ENCODE measurements at places on chromosomes 3 and 15.

- DNase-seq: no peak
These were observed 68.2 kb downstream of the NBEAL2 start for GRCh38 chr3:47047673-47048072.

GRCh38 chr3:101036213-101036618 is 43.0 kb upstream of the ABI3BP start:
- no peak for DNase-seq

DNA sequence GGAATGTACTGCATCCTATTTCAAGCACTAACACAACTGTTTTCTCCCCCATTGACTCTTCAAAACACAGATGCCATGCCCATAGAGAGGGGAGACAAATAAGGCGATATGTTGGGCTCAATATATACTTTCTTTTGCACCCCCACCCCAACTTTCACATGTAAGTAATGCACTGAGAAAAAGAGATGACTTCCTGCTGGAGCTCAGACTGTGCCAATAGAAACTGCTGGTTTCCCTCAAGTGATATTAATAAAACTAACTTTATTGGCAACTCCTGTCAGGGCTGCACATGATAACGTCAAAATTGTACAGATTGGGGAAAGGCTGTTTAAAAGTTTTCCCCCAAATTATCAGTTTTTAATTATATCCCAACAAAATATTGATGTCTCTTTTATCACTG is 163.0 kb downstream of the TNIK start:
- DNase-seq: no peak

- no peak for DNase-seq
These were observed 82.0 kb downstream of the BOC start for GRCh38 chr3:113293348-113293747.

- no peak for DNase-seq
These were observed 86.6 kb downstream of the EDEM1 start for GRCh38 chr3:5274091-5274490.

DNA sequence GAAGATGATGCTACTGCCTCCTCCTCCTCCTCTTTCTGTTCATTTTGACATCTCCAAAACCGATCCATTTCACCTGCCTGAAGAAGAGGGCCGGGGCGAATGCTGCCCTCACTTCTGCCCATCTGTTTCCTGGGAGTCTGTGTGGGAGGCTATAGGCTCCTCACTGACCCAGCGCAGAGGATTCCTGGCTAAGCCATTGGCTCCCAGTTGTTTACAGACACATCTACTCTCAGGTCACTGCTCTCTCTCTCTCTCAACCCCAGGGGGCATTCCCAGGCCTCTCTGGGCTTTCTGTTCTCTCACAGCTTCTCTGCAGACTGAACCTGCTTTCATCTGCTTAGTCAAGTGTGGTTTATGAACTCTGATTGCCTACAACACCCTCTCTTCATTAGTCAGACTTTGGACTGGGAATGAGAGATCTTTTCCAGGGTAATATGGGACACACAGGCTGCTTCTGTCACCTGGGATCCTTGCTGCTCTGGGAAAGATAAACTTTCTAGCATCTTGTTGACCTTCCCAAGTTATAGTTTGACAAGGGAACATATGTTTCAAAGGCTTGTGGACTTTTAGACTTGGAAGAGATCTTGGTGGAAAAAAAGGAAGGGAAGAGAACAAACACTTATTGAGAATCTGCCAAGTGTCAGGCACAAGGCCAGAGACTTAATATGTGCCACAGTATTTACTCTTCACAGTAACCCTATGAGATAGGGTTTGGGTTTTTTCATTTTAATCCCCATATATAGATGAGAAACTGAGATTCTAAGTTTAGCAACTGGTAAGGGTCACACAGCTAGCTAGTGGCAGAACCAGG is 30.2 kb upstream of the USP3 start:
- no peak for DNase-seq

DNA sequence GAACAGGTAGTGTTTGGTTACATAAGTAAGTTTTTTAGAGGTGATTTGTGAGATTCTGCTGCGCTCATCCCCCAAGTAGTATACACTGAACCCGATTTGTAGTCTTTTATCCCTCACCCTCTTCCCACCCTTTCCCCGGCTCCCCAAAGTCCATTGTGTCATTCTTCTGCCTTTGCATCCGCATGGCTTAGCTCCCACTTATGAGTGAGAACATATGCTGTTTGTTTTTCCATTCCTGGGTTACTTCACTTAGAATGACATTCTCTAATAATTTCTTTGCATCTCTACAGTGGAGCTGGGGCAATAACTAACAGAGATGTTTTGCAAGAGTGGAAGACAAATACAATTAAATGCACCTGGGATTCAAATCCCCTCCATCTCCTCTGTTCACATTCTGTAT is 93.2 kb downstream of the TP63 start:
- DNase-seq: no peak

DNA sequence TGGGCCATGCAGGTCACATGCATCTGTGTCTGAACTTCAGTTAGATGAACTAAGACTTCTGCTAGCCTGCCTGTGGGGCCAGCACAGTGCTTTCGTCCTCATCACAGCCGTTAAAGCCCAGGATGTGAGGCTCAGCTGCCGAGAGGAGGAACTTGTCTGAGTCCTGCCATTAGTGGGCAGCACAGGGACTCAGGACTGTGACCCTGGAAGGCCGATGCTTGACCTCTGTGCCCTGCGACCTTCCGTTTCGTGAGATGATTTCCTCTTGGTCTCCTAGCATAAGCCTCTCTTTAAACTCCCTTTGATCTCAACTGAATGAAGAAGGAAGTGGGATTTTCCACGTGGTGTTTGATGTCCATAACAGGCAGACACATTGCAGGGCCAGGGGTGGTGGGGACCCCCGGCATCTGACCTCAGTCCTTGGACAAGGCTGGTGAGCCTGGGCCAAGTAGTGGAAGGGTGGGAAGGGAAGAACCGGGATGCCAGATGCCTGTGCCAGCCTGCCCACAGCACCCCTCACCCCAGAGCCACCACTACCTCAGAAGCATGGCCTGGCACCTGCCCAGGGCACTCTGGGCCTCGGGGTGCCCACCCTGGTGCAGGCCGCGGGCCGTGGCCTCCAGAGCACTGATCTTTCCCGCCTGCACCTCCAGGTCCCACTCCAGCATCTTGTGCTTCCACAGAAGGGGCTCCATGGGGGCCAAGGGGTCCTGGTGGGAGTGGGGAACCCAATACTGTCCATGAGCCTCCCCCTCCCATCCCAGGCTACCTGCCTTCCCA is 21.6 kb downstream of the PLA2G4B start:
- DNase-seq: no peak

DNA sequence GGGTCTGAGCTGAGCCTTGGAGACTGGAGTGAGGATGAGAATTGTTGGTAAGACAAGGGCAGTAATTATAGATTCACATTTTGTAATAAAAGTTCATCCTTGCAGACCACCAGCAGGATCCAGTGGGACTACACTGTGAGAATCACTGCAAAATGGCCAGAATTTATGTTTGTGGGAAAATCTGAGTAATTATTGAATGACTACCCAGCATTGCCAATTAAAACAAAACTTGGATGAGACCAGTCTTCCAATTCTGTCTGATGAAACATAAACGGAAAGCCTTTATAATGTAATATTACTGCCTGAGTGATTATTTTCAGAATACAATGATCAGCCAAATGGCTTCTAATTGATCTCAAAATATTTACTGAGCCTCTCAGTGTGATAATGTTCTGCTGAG is 323.3 kb upstream of the C2CD4B start:
- no peak for DNase-seq

DNA sequence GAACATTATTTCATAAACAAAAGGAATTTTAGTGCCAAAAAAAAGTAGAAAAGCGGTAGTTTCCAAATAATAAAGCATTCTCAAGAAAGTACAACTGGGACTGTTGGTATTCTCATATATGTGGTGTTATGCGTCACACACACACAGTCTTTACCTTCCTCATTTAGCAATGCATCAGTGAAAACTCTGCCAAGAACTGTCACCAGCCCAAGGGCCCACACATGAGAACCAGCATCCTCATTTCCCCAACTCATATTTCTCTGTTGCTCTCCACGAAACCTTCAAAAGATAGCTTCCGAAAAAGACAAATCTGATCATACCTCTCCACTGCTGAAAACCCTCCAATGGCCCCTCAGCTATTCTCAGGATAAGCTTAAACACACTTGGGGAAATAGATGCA is 150.7 kb downstream of the CADPS start:
- no peak for DNase-seq

DNA sequence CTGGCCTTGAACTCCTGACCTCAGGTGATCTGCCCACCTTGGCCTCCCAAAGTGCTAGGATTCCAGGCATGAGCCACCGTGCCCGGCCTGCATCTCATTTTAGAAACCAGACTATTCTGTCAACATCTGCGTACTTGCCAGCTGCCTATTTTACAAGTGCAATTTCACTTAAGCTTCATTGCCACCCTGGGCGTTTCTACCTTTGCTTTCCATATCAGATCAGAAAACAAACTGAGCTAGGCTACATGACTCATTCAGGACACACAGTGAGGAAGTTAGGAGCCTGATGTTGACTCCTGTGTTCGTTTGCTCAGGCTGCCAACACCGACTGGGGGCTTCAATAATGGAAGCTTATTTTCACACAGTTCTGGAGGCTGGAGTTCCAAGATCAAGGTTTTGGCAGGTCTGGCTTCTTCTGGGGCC is 42.3 kb upstream of the KLHL25 start:
- no peak for DNase-seq

GRCh38 chr15:55954862-55955605 is 38.4 kb downstream of the NEDD4 start:
- no peak for DNase-seq

GRCh38 chr15:77964193-77964592 is 113.3 kb downstream of the TBC1D2B start:
- DNase-seq: no peak

DNA sequence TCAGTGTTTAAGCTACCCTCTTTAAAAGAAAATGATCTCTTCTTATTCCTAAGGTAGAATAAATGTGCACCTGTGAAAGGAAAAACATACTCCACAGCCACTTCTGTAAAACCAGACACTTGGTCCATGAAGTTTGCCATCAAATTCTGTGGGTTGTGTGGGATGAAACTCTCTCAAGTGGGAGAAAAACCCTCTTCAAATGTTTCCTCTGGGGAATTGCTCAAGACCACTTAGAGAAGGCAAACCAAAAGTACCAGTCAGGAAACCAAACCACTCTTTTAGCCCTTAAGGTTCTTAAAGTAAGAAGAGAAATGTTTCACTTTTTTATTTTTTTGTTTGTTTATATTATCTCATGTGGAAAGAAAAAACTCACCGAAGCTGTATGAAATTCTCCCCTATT is 1.2 kb downstream of the COL8A1 start:
- no peak for DNase-seq

- no peak for DNase-seq
These were observed 1.4 kb downstream of the SLTM start for GRCh38 chr15:58931987-58932588.

DNA sequence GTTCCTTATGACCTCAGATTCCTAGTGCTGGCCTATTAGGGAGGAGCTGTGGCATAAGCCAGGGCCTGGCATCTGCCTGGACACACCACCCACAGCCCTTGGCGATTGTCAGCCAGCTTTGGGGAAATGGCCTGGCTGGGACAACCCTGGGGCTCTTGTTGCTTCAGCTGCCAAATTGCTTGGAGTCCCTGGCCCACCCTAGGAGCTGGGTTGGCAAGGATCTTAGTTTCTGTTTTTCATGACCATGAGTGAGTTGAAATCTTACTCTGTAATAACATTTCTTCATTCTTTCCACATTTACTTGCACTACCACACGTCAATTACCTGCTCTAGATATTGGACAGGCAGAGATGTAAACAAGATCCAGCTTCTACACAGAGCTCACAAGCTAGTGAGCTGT is 1.9 kb upstream of the MYZAP start:
- DNase-seq: no peak

GRCh38 chr3:72615776-72616175 is 232.5 kb downstream of the SHQ1 start:
- DNase-seq: no peak

GRCh38 chr15:82091636-82092140 is 45.9 kb upstream of the MEX3B start:
- no peak for DNase-seq

GRCh38 chr3:186354100-186354499 is 7.9 kb downstream of the DGKG start:
- no peak for DNase-seq

- no peak for DNase-seq
These were observed 130.9 kb downstream of the LRRK1 start for GRCh38 chr15:101049856-101050622.

DNA sequence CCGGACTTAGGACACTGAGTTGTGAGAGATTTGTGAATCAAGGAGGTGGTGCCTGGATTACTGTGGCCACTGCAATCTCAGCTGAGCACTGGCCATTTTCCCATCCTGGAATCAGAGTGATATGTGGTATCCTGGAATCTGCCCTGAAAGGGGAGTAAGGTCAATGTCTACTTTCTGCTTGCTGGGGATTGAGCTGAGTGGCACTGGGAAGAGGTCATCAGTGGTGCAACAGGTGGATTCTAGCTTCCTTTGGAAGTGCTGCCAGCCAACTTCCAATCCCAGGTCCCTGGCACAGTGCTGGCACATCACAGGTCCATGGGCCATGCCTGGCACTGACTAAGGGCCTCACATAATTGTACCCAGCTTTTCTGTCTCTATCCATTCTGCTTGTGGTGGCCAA is 20.6 kb upstream of the TSEN2 start:
- no peak for DNase-seq

DNA sequence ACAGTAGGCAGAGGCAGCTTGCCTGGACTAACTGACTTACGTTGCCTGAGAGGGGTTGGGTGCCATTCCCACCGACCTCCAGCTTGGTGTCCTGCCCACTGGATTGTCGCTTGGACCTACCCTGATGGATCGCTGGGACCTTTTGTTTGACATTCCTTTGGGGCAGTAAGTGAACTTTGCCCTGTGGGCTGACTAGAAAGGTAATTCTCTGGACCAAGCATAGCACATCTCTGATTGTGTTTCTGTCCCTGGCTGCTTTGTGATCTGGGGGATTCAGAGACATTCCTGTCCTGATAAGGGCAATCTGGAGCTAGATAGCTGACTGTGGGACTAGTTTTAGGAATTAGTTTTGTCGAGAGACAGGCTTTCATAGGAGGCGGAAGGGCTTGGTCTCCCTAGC is 19.5 kb upstream of the IFT57 start:
- DNase-seq: no peak

- no peak for DNase-seq
These were observed 1035.1 kb upstream of the NR2F2 start for GRCh38 chr15:95295363-95295762.

DNA sequence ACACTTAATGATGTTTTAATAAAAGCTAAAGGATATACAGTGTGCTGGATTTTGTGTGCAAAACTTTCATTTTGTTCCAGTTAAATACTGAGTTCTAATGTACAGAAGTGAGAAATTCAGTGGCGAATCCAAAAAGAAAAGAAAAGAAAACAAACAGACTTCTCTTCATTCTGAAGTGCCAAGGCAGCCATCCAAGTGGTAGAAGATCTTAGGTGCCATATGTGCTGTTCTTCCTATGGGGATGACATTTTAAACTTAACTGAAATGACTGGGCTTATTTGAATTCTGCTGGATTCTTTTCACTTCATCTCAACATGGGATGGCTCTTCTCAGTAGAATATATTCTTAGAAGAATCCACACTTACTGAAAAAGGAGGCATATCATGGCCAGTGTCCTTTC is 416.5 kb downstream of the ROBO2 start:
- DNase-seq: no peak

GRCh38 chr15:30922480-30923311 is 19.0 kb downstream of the FAN1 start:
- peak; percentile 79 for DNase-seq
